ENCODE measurements at places on chromosomes 4 and X. TPM values are rescaled to one million over a fixed set of nuclear protein-coding genes. Genes with fewer than 3 reads are reported as not detected.

The GLRB gene
- total RNA-seq = 6.5 TPM

The S100G gene
- not detected for total RNA-seq

The NUDT10 gene
- not detected for total RNA-seq

The EXOC1L gene
- total RNA-seq = not detected

The GC gene
- not detected for total RNA-seq

The LGI2 gene
- total RNA-seq = 1.7 TPM

The TMPRSS11B gene
- total RNA-seq = not detected

The ZNF711 gene
- total RNA-seq = 0.98 TPM

The TLR3 gene
- 11.6 TPM for total RNA-seq

The UGT2B17 gene
- not detected for total RNA-seq

The UGT2B11 gene
- not detected for total RNA-seq

The TMEM271 gene
- not detected for total RNA-seq

The PHKA1 gene
- total RNA-seq = 6.5 TPM

The TRIM60 gene
- total RNA-seq = not detected

The NOCT gene
- 3.1 TPM for total RNA-seq

The TCEAL2 gene
- not detected for total RNA-seq

The SLC26A1 gene
- not detected for total RNA-seq

The UGT2B10 gene
- total RNA-seq = not detected

The HOPX gene
- total RNA-seq = 5.8 TPM

The HSPA4L gene
- total RNA-seq = 1.5 TPM

The CRLF2 gene
- total RNA-seq = not detected

The GPRASP1 gene
- 5.5 TPM for total RNA-seq

The DMRTC1 gene
- total RNA-seq = not detected
